NCI-H2081 (cell line): ENCODE measurements at places on chromosomes 5 and 9.

DNA sequence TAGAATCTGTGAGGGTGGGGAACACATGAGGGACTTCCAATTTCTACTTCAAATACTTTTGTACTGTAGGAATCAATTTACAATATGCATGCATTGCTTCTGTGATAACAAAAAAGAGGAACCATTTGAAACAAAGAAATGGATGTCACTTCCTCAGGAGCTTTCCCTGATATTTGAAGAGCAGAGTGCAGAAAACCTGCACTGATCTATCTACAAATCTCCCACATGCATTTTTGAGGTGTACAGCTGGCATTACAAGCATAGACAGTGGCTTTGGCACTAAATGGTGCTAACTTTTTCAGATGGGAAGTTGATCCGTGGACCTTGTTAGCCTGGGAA, 27.7 kb downstream of the YIPF5 start:
- DNase-seq = no peak

- peak; percentile 12 for DNase-seq
These were observed 66.8 kb downstream of the ARL15 start for GRCh38 chr5:54243483-54244080.

GRCh38 chr9:123235448-123235847, 32.9 kb downstream of the STRBP start:
- DNase-seq = no peak

DNA sequence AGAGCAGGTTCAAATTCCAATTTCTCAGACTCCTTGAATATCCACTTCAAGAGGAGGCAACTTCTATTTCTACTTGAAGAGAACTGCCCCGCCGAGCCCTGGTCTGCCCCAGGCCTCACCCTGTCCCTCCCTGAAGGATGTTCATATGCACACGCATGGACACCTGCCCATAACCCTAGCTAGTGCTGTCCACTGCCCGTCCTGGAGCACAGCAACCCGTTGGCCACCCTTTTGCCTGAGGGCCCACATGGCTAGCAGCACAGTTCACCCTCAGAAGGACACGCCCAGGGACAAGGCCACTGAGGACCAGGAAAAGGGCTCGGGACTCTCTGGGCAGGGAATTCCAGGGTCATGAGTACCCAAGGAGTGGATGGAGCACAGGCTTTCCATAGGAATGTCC, 63.6 kb downstream of the EGFLAM start:
- DNase-seq = no peak

DNA sequence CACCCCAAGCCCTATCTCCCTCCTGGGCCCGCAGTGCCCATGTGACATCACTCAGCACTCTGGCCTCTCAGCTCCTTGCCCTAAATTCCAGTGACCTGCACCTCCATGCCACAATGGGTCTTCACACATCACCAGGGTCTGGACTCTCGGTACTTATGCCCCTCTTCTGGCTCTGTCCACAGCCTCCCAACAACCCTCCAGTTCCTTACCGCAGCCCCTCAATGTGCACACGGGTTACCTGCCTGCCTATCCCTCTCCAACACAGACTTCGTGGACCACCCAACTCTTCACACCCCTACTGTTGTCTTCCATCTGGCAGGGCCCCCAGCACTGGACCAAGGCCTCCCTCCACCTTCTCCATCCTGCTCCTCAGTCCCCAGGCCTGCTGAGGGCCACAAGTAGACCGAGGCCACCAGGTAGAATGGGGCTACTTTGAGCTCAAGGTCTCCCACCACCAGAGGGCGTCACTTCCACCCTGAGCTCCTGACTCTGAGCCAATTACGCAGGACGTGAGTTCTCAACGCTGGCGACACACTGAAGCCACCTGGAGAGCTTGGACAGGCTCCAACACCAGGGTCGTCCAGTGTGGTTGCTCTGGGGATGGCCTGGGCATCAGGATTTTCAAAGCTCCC, 172.1 kb downstream of the GABBR2 start:
- DNase-seq = no peak

GRCh38 chr5:52963636-52964035, 25.5 kb upstream of the ITGA2 start:
- DNase-seq = no peak

- DNase-seq = no peak
These were observed 24.8 kb upstream of the UBAP1 start for GRCh38 chr9:34154057-34154456.

GRCh38 chr5:154899151-154899816, 38.7 kb downstream of the GEMIN5 start:
- DNase-seq = no peak

DNA sequence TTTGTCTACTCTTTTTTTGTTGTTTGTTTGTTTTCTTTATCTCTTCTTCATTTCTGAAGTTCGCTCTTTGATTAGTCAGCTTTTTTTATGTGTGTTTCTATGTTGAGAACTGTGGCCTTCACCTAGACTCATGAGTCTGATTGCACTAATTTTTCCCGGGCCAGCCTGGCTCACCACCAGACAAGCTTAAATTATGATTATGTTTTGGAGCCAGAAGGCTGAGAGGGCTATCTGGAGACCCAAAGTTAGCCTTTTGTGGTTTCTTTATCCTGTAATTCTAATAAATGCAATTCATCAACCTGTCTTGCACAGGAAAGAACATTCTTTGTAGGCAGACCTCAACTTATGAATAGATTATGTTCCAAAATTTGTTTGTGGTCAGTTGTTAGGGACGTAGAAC, 20.8 kb upstream of the ACTBL2 start:
- DNase-seq = no peak

DNA sequence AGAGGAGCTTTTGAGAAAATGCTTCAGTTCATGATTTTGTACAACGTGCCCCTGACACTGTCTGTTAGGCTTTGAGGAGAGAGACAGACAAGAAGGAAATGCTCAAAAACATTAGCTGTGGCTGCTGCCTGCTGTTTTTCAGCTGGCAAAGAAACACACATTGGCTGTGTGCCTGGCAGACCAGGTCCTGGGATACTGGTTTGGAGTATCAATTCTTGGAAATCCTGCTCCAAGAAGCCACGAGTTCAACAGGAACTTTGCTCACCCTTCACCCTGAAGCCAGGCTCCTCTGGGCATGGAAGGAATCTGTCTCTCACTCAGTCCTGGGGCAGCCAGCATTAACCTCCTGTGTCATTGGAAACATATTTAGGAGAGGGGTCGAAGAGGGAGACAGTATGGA, 245.5 kb downstream of the AUH start:
- DNase-seq = no peak

GRCh38 chr5:9698125-9698826, 68.1 kb upstream of the TAS2R1 start:
- no peak for DNase-seq

- DNase-seq = no peak
These were observed 6.7 kb upstream of the SOX30 start for GRCh38 chr5:157658893-157659292.

DNA sequence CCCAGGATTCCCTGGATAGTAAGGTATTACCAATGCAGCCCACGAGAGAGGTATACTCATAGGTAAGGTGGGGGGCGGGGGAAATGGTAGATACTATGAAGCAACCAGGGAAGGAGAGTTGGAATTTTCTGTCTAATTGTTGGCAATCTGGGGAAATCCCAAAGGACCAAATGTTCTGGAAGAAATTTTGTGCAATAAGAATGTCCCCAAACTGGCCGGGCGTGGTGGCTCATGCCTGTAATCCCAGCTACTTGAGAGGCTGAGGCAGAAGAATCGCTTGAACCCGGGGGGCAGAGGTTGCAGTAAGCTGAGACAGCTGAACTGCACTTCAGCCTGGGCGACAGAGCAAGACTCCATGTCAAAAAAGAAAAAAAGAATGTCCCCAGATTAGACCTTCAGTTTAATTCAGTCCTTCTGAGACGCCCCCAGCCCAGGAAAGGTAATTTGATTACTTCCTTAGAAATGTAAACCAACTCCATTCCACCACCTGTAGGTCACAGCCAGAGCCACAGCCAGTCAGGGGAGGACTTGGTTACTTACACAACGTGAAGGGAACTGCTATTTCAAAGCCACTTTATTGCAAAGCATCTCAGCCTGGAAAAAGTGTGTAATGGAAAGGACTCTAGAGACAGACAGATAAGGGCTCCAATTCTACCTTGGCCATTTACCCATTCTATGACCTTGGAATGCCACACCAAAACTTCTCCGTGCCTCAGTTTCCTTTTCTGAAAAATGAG, 50.0 kb upstream of the KLF4 start:
- DNase-seq = no peak

DNA sequence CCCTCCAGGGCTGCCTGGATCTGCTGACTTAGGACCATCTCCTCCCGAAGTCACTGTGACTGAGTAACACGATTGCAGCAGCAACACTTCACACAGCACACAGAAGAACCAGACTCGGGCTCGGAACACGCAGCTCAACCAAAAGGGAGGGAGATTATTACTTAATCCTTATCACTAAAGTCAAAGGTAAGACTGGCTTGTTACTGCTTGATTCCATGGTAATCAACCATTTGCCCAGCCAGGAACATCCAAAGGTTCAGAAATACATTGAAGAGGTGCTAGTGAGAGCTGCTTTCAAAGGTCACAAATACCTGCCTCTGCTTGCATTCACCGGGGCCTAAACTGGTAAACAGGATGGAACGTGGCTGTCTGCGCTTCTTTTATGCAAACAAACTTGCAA, 7.7 kb downstream of the FBP1 start:
- no peak for DNase-seq

DNA sequence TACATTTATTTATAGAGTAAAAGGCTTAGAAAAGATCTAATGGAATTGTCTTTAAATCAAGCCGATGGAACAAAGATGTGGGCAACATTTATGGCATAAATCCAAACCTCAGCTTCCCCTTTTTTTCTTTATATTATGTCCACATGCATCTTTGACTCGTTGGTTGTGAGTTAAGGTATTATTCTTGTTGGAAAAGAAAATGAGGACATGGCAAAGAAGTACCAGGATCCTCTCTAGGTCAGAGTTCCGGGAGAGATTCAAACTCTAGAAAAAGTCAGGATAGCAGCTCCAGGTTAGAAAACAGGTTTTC, 508 bp upstream of the NME5 start:
- DNase-seq = no peak

DNA sequence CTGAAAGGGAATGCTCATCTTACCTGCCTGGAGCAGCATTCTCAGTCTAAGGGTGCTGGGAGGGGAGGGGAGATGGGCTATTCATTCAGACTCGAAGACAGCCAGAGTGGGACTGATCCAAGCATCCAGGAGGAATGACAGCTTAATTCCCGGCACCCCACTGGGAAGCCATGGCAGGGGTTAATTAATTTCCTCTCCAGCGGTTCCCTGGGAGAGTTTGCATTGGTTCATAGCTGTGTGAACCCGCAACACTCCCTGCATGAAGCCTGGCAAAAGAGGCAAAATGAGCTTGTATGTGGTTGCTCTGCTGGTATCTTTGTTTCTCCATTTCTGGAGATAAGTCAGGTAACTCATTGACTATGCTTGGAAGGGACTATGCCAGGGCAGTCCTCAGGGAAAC, 401.0 kb upstream of the SLC24A2 start:
- peak; percentile 20 for DNase-seq

GRCh38 chr5:65481171-65481581, 544 bp downstream of the ADAMTS6 start:
- DNase-seq = no peak

GRCh38 chr5:95812074-95812471, 10.5 kb downstream of the GLRX start:
- no peak for DNase-seq

DNA sequence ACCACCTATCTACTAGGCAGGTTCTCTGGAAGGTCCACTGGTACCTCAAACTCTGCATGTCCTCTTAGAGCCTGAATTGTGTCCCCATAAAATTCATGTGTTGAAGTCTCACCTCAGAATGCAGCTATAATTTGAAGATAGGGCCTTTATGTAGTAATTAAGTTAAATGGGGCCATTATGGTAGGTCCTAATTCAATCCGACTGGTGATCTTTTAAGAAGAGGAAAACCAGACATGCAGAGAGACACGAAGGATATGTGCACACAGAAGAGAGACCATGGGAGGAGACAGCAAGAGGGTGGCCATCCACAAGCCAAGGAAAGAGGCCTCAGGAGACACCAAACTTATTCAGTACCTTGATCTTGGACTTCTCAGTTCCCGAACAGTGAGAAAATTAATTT, 345.4 kb downstream of the ENC1 start:
- DNase-seq = no peak

DNA sequence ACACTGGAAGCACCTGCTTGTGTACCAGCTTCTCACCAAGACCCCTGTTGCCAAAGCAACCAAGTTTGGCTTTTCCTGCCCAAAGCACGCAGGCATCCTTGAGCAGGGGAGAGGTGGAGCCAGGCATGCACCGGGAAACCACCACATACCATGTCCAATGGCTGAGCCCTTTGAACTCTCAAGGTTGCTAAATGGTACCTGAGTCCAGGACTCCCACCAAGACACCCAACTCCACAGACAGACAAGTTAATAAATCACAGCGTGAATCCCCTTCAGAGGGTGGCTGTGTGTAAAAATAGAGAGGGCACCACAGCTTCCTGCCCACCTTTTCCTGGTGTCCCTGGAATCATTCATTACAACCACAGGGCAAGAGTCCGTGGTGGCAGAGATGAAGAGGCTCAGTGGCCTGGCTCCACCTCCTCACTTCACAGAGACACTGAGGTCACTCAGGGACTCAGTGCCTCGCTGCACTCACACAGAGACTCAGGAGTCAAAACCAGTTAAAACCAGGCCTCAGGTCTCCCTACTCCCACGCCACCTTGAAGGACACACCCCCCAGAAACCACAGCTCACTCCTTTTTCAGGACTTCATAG, 143.7 kb downstream of the C5orf15 start:
- no peak for DNase-seq

- no peak for DNase-seq
These were observed 124.3 kb downstream of the AOPEP start for GRCh38 chr9:94850540-94851434.

GRCh38 chr9:76521906-76522305, 62.9 kb downstream of the GCNT1 start:
- peak; percentile 24 for DNase-seq

DNA sequence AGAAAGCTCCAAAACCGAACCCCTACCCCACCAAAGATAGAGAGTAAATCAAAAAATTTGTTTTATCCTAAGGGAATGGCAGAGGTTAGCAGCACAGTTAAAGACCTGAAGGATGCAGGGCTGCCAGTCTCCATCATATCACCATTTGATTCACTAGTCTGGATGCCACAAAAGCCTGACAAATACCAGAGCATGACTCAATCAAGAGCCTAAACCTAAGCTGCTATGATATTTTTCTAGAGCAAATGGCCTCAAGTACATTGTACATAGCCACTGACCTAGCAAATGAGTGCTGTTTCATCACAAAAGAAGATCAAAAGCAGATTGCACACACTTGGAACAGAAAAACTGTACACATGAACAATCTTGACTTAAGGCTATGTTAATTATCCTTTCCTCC, 48.0 kb downstream of the DPYSL3 start:
- no peak for DNase-seq

DNA sequence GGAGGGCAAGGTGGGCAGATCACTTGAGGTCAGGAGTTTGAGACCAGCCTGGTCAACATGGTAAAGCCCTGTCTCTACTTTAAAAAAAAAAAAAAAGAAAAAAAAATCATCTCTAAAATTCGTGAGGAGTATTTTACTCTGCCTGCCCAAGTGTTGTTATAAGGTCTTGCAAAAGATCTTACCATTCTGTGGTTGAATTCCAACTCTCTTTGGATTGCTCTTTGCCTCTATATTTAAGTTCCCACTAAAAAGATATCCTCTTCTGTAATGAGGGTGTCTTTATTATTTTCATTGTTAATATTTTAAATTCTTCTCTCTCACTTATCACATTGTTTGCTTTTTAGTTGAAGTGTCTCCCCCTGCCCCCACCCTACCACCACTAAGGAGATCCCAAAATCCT, 33.4 kb downstream of the CREBRF start:
- DNase-seq = no peak
